GM12864 (cell line): ENCODE measurements at places on chromosomes 5 and 9.

- no peak for DNase-seq
These were observed 159.5 kb downstream of the GNA14 start for GRCh38 chr9:77488439-77489126.

GRCh38 chr5:14581891-14582796 is 552 bp downstream of the OTULINL start:
- DNase-seq, result no peak

- DNase-seq, result no peak
These were observed 46.4 kb downstream of the ANXA2R start for GRCh38 chr5:42993516-42994245.

DNA sequence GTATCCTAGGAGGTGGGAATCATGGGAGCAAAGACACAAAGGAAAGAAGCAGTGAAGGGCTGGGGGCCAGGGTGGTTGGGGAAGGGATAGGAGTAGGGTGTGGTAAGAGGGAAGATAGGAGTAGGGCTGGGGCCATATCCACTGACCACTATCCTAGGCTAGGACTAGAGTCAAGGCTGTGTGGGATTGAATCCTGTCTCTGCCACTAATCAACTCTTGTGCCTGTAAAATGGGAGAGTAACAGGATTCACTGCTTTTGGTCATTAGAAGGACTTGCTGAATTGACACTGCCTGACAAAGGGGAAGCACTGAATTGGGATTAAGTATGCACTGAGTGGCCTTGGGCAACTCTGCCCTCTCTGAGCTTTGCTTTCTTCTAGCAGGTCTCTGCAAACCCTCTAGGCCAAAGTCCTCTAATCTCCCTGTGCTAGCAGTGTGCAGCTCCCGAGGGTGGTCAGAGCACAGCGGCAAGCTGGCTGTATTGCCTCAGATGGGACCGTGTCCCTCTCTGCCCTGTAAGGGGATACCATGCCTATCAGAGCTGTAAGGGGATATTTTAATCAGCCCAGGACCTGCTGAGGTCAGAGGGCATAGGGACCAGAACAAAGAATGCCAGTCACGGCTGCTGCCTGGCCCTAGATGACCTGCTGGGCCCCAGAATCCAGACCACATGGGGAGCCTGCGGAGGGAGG is 12.4 kb upstream of the DAB2IP start:
- DNase-seq, result no peak

GRCh38 chr9:80437091-80437640 is 865.4 kb downstream of the TLE4 start:
- no peak for DNase-seq

GRCh38 chr5:68252673-68253623 is 37.4 kb downstream of the PIK3R1 start:
- DNase-seq, result no peak

DNA sequence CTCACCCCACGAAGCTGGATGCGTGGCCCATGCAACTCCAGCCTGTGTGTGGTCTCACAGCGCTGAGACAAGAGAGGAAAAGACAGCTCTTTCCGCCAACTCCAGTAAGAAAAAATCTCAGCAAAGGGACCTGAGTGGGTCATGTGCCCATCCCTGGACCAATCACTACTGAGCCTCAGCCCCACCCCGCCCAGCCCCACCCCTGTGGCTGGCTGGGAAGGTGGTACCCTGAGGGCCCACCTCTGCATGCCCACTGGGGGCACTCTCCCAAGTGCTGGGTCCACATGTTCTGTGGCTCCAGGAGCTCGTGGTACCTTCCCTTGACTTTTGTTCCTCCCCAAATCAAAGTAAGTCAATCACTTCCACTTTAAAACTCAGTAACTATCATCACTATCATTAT is 105.1 kb upstream of the SMIM23 start:
- DNase-seq, result no peak

DNA sequence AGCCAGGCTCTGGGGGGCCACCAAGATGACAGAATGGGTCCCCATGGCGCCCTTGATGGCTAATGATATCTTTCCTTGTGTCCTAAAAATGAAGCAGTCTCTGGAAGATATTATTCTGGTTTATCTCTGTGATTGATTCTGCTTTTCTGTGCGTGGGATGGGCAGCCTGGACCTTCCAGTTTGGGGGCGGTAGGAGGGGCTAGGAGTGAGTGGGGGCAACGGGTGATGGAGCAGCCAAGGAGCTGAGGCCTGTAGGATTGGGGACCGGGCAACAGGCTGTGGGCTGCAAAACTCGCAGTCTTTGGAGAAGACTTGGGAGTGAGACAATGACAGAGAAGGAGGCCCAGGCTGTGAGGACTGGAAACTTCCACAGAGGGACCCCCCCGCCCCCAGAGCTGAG is 8.8 kb downstream of the PRRX2 start:
- no peak for DNase-seq

DNA sequence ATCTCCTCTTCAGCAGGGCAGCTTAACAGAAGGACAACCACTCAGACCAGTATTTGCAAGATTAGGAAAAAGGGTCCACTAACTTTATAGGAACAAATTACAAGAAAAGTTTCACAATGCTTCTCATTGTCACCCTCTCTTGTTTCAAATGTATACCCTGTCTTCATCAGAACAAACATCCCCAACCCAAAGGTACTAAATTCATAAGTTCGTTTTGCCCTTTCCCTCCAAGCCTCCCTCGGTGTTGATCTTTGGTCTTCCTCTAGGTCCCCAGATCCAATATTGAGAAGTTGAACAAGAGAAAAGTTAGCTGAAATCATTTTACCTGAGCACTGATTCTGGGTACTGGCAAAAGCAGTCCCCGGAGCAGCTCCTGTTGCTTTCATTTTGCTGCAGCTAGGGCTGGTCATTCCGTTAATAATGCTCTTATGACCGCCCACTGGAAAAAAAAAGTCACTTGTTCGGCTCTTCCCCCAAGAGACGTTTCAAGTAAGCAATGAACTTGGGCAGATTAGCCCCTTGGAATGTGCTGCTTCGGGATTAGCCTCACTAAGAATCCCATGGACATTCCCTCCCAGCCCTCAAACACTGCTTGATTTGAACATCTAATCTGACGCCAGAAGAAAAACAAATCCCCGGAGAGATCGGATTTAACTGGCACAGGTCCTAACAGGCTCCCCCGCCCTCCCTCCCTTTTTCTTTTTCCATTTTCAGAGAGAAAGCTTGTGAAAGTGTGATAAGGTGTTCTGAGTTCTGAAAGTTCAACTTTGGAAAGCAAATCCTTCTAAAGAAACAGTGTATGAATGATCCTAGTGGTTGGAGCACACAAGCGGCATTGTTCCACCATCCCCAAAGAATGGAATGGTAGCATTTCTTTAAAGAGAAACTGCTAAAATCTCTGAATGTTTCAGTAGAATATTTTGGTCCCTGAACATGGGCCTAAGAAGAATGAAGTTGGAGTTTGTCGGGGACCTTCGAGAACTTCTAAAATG is 252.5 kb downstream of the TRPM3 start:
- no peak for DNase-seq

DNA sequence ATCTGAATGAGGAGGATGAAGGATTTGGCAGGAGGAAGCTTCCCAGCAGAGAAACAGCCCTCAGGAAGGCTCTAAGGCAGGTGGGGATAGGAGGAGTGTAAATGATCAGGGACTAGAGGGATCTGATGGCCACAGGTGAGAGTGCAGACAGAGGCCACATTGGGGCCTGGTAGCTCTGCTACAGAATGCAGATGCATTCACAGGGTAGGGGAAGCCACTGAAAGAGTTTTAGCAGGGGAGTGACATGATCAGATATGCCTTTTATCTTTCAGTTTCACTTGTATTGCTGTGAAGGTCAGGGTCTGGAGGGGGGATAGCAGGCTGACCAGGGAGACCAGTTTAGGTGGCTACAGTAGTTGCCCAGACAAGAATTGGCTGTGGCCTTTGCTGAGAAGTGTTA is 3.0 kb downstream of the TXNDC15 start:
- DNase-seq, result no peak

DNA sequence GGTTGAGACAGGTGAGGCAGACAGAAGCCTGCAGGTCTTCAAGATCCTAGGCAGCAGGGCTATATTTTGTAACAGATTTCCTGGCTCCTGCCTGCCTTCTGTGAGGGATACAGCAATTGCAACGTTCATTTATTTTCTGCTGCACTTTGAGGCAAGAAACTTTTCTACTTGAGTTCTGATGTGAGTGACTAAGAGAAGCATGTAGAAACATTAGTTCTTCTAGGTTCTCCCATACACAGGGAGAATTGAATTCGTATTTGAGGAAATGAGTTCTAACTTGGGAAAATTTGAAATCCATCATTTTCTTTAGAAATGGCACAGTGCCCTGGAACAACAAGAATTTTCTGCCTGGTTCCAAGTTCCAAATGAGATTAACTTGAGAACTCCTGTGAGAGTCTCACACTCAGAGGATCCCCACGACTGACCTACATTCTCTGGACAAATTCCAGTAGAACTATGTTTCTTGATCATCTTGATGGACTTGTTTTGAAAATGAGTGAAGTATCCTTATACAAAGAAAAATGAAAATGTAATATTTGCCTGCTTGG is 15.0 kb downstream of the MAMDC2 start:
- DNase-seq, result no peak

GRCh38 chr5:120055858-120056257 is 408.2 kb upstream of the PRR16 start:
- DNase-seq, result no peak

- no peak for DNase-seq
These were observed 1.9 kb upstream of the CRB2 start for GRCh38 chr9:123353984-123354591.

- no peak for DNase-seq
These were observed 18.8 kb downstream of the BICD2 start for GRCh38 chr9:92745881-92746280.

DNA sequence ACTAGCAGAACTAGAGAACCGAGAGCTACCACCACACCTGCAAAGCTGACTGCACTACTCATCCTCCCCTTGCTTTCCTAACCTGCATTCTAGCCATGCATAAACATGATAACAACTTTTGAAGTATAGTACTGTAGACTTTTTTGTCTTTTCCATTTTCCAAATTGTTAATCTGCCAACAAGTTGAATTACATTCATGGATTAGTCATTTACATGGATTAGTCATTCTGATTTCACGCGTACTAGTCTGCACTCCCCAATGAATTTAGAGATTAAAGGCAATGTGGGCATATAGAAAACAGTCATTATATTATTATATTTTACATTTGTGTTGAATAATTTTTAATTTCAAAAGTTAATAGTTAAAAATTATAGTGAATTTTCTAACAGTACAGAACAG is 81.4 kb downstream of the EDIL3 start:
- no peak for DNase-seq

- DNase-seq, result no peak
These were observed 70.7 kb downstream of the RFX3 start for GRCh38 chr9:3455094-3455493.

DNA sequence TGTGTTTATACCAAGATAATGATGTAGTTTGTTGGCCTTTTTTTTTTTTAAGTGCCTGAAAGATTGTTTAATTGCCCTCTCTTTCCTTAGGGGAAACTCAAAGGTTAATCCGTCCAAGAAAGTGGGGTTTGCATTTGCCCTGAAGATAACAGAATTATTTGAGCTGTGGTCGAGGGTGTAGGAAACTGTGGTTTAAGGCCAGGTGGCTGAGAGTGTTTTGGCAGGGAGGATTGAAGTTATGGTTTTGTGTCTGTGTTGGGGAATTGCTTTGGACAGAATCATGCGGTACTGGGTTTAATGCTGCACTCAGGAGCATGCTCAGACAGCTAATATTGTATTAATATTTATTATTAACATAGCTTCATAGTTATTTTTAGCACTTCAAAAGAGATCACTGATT is 509.8 kb downstream of the EBF1 start:
- no peak for DNase-seq

- DNase-seq, result no peak
These were observed 22.4 kb downstream of the SLC9A3 start for GRCh38 chr5:501831-502184.

DNA sequence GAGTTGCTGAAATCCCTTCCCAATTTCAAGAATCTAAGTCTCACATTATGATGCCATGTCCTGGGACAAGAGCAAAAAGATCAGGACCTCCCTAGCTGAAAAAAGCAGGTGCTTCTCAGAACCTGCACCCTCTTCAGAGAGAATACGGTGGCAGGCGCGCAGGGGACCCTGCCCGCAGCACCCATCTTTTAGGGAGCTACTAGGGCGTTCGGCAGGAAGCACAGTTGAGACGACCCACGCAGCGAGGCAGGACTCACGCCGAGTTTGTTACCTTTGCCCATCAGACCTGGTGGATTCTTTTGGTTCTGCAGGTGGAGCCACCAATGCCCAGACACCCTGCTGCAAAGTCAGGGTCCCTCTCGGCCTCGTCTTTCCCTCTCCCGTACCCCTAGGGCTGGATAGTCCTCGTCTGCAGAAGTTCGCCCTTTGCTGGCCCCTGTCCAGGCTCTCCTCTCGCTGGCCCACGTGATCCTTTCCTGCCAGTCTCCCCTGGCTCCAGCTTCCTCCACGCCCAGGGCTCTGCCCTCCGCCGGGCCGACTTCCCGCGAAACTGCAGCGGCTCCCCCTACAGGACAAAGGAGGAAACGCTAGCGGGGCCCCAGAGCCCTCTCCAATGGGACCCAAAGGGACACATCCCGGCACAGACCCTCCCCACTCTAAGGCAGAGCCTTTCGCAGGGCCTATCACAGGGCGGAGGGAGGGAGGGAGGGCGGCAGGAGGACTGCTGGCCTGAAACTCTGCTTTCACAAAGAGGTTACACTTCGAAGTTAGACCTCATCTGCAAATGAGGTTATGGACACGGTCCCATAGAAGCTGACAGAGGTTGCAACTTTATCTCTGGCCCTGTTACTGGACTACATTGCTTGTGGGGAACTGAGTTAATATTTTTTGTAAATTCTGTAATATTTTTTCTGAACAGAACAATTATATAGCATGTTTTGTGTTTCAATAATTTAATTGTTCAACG is 28.8 kb downstream of the TMEM174 start:
- no peak for DNase-seq

- no peak for DNase-seq
These were observed 83.7 kb downstream of the TARS1 start for GRCh38 chr5:33524476-33524875.

DNA sequence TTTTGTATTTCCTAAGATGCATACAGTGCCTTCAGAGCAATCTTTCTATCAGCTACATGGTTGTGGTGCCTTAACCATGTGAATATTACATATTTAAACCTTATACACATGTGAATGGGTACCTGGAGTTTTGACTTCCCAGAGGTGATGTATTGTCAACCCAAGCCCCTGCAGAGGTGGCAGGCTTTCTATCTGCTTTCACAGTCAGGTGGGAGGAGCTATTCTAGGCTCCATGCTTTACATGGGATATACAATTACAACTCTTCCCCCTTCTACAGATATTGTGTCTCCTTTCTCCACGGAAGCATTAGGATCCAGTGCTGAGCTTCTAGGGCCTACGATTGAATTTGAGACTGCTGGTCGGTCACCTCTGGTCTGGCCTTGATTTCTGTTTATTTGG is 89.8 kb upstream of the TUT7 start:
- no peak for DNase-seq

- no peak for DNase-seq
These were observed 16.8 kb downstream of the ANKH start for GRCh38 chr5:14854799-14855198.

GRCh38 chr5:75509546-75509945 is 1.9 kb downstream of the CERT1 start:
- no peak for DNase-seq
